DND-41 (cell line): ENCODE measurements at places on chromosomes 7 and 10.

- H3K27me3 ChIP-seq = no peaks in the 10 kb centered on the region
- no peak overlapping the region for H3K27ac ChIP-seq
- H3K36me3 ChIP-seq = peaks cover 14% of the 10 kb centered on the region; the same call in 1 of the 2 replicates
- H3K4me1 ChIP-seq = peaks cover 22% of the 10 kb centered on the region
- no peak overlapping the region for H3K4me3 ChIP-seq
- no peak for DNase-seq
Measured at GRCh38 chr7:101936611-101937231, 119.3 kb downstream of the CUX1 start.

GRCh38 chr10:114064151-114065048, 20.7 kb downstream of the ADRB1 start:
- no peak for DNase-seq
- H3K27ac ChIP-seq = no peak overlapping the region

DNA sequence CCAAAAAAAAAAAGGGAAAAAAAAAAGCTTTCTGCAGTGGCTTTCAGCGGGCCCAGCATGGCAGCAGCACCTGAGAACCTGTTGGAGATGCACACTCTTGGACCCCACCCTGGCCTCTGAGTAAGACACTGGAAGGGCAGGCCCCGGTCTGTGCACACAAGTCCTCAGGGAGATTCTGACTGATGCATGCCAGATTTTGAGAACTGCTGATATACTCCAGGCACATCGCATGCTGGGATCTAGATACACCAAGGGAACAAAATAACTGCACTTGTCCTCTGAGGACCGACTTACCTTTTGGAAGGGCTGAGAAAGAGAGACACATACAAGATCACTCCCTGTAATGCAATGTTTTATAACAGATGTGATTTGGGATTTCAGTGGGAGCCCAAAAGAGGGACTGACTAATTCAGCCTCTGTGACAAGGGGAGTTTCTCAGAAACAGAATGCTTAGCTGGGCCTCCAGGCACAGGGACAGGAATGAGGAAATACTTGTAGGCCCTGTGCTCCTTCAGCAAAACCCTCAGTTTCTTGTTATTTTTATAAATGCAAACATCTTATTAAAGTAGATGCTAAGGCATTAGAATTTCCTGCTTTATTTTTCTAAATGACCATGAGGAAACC, 8.2 kb downstream of the EGFR start:
- no peak overlapping the region for H3K4me3 ChIP-seq
- no peaks in the 10 kb centered on the region for H3K36me3 ChIP-seq
- no peak overlapping the region for H3K27ac ChIP-seq
- no peaks in the 10 kb centered on the region for H3K4me1 ChIP-seq

- no peak overlapping the region for H3K4me3 ChIP-seq
- no peak for DNase-seq
- no peak overlapping the region for H3K27ac ChIP-seq
- H3K27me3 ChIP-seq = peaks cover 6% of the 10 kb centered on the region
- H3K4me1 ChIP-seq = no peaks in the 10 kb centered on the region
Measured at GRCh38 chr10:91587710-91588638, 44.9 kb downstream of the PPP1R3C start.

DNA sequence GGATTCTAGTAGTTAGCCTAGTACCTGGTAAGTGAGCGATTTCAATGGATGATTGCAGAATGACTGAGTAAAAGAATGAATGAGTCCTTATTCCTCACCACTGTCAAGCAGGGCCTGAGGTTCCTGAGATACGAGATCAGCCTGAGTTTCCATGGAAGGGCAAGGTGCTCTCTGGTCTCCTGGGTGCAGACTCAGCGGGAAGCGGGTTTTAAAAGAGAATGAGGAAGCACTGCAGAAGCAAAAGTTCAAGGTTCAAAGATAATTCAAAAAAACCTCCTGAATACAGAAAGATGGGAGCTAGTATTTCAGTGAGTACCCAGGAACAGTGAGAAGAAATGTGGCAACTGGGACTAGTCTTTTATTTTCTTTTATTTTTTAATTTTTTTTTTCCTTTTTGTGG, 4.3 kb downstream of the ZNF3 start:
- peaks cover 30% of the 10 kb centered on the region for H3K4me1 ChIP-seq
- H3K4me3 ChIP-seq = no peak overlapping the region
- no peak for DNase-seq
- no peak overlapping the region for H3K27ac ChIP-seq
- no peaks in the 10 kb centered on the region for H3K27me3 ChIP-seq

DNA sequence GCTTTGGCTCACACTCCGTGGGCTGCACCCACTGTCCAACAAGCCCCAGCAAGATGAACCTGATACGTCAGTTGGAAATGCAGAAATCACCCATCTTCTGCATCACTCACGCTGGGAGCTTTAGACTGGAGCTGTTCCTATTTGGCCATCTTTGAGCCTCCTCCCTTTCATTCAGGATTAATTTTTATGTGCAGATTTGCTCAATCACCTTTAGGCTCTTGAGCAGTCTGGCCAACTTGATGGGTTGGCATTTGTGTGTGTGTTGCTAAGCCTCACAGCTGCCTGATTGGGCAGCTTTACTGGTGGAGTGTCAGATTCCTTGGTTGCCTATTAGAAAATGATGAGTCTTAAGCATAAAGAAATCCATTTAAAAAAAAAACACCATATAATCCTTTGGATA, 236.1 kb downstream of the KIF20B start:
- H3K4me1 ChIP-seq = no peaks in the 10 kb centered on the region
- no peaks in the 10 kb centered on the region for H3K36me3 ChIP-seq
- H3K27ac ChIP-seq = no peak overlapping the region
